Esophagus squamous epithelium (tissue), 5 donors: ENCODE measurements at places on chromosomes 16 and 17.

GRCh38 chr17:29100296-29100695 lies 57.4 kb downstream of the PIPOX start:
- no peak for DNase-seq

DNA sequence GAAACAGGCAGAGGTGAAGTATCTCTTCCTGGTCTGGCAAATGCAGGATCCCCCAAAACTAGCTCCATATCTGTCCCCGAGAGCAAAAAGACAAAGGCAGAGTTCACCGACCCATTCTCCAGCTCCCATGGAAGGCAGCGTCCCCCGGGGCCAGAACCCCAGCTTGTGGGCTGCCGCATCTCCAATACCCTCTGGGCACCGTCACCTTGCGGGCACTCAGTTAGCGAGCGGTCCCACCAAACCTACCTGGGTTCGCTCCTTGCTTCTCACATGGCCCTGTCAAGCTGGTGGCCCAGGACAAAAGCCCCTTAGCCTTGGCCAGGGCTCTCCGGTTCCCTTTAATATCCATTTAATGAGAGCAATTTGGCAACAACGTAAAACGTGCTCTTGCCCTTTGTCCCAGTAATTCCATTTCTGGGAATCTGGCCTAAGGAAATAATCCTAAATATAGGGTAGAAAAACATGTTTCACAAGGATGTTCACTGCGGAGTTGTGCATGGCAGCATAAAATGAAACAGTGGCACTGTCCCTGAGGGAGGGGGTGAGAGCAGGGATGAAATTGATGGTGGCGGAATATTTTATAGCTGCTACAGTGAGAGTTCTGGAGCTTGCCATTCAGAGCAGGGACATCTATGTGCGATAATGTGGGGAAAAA lies 157.1 kb downstream of the CMIP start:
- DNase-seq, result no peak

- no peak for DNase-seq
Observed at GRCh38 chr17:76405967-76406647, 21.7 kb downstream of the SPHK1 start.

GRCh38 chr16:57977418-57978069 lies 6.6 kb upstream of the CNGB1 start:
- no peak for DNase-seq

DNA sequence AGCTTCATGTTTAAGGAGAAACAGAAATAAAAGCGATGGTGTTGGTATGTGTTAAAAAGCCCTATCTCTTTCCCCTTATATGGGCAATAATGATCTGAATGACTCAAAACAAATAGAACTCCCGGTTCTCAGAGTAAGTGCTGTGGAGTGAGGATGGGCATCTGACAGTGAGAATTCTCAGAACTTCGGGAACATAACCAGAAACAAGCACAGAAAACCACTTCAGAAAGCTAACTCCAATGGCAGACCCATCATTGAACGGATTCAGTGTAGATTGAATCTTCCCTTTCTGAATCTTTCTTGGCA lies 67.2 kb downstream of the CDH8 start:
- no peak for DNase-seq

DNA sequence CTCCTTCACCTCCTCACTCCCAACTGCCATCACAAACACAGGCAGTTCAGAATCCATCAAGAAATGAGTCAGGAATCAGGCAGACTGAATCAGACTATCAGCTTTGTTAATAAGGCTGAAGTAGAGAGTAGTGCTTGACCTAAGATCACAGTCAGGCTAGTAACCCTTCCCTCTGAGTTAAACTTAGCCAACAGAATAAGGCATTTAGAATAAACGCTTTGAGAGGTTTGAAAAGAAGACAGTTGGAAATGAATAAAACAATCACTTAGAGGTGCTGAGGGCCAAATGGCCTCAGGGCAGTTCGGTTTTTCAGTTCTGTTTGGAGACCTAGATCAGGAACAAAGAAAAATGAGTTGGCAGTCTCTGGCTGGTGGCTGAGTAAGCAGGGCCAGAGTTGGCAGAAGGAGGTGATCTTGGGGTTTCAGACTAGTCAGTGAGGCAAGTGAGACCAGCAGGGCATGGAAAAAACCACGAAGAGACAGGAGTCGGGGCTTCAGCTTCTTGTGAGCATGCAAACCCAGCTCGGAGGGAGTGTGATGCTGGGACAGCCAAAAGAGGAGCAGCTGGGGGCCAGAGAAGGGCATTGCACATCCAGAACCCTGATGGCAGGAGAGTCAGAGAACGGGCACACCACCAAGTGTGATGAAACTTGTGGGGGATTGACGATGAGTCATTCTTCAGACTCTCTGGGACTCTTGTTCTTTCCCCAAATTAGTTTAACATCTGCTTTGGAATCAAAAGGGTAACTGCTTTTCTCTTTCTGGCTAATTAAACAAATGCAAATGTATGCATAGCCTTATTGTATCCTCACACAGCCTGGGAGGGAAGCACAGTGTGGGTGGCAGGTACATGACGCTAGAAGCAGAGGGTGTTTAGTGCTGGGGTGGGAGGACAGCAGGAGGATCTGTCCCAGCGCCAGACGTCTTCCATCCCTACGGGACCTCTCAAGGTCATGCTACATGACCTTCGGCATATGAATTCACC lies 54.8 kb downstream of the SPECC1 start:
- no peak for DNase-seq

DNA sequence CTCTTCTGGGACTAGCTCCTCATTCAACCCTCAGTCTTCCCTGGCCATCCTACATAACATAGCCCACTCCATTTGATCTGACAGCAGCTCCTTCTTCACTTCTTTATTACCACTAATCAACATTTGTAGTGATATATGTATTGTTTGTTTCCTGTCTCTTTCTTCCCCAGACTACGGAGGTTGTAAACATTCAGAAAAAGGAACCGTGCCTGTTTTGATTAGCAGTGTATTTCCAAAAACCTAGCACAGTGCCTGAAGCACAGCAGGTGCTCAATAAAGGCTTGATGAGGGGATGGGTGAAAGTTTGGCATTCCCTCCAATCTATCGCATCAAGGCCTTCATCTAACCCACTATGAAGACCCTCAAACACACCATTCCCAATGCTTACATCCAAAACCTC lies 150.8 kb downstream of the XYLT1 start:
- DNase-seq, result no peak

DNA sequence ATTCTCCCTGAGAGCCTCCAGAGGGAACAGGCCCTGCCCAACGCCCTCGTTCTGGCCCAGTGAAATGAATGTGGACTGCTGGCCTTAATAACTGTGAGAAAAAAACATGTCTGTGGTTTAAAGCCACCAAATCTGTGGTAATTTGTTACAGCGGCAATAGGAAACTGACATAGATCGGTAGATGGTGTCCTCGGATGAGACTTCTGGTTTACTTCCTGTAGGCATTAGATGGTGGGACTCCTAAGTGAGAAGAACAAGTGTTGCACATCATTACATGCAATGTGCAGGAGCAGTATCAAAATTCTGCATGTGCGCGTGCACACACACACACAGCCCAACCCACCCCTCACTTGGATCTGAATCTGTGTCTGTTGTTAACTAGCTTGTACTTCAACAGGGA lies 42.0 kb downstream of the CDK5R1 start:
- DNase-seq, result no peak

DNA sequence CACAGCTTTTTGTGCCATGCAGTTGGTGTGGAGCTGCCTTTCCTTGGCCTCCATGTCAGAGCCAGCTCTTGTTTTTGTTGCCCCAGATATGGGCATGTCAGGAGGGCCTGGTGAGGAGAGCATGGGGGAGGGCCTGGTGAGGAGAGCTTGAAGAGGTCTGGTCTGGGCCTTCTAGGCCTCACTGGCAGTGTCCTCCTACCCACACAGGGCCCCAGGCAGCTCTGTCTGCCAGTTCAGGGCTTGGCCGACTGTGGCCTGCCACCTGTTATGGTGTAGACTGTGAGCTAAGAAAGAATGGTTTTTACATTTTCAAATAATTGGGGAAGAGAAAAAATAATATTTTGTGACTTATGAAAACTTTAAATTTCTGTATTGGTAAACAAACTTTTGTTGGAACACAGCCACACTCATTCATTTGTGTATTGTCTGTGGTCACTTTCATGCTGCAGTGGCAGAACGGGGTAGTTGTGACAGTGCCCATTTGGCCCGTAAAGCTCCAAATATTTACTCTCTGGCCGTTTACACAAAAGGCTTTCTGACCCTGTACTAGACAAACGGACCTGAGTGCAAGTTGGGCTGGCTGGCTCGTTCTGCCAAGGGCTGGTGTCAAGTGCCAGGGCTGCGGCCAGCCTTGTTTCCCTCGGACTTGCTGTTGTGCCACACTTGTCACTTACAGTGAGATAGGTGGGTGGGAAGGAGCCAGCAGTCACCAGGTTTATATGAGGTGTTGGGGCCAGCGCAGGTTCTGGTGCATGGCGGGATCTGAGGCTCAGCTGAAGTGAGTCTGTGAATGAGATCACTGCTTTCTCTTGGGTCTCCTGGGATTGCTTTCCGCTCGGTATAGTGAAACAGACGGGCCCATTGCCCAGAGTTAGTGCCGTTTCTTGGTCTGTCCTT lies 18.2 kb downstream of the PGS1 start:
- no peak for DNase-seq

DNA sequence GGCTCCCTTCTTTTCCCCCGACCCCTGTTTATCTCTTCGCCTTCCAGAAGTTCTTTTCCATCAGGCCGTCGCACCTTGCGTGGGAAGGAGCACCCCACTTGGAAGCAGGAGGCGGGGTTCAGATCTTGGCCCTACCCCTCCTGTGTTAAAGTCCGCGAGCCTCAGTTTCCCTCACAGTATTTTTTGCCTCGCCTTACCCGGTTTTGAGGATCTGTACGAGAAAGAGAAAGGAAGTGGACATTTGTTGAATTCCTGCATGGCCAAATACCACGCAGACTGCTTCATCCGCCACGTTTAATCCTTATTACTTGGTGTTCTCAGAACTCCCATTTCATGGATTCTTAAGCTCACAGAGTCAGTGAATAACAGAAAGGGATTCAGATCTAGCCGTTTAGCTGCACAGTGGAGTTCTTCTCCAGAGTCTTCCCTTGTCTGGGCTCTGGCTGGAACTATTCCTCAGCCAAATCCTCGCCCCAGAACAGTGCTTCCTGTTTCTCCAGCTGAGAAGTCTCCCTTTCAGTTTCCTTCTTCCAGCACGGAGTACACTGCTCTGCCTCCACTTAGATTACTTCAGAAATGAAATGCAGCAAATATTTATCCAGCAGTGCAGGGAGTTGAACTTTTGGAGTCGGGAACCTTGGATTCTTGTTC lies 590 bp downstream of the TMEM219 start:
- no peak for DNase-seq

GRCh38 chr17:65173976-65174683 lies 37.0 kb downstream of the RGS9 start:
- DNase-seq, result no peak

GRCh38 chr17:9890124-9890523 lies 14.9 kb downstream of the RCVRN start:
- DNase-seq, result no peak

DNA sequence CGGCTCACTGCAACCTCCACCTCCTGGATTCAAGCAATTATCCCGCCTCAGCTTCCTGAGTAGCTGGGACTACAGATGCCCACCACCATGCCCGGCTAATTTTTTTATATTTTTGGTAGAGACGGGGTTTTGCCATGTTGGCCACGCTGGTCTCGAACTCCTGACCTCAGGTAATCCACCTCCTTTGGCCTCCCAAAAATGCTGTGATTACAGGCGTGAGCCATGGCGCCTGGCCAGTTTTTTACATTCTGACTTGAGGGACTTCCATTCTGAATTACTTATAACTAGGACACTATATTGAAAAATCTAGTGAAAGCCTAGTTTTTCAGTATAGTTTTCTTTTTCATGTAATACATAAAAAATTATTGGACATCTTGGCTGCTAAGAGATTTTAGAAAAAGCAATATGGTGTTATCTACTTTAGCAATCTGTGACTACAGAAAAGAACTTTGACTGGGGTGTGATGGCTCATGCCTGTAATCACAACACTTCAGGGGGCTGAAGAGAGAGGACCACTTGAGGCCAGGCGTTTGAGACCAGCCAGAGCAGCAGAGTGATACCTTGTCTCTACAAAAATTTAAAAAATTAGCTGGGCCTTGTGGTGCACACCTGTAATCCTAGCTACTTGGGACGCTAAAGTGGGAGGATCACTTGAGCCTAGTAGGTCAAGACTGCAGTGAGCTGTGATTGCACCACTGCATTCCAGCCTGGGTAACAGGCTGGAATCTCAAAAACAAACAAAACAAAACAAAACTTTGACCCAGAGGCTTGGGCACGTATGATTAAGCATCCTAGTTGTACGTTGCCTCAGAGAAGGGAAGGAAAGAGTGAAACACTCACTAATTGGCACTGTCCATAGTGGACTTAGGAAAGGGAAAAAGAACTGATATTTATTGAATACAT lies 26.8 kb upstream of the GOSR1 start:
- DNase-seq, result no peak

DNA sequence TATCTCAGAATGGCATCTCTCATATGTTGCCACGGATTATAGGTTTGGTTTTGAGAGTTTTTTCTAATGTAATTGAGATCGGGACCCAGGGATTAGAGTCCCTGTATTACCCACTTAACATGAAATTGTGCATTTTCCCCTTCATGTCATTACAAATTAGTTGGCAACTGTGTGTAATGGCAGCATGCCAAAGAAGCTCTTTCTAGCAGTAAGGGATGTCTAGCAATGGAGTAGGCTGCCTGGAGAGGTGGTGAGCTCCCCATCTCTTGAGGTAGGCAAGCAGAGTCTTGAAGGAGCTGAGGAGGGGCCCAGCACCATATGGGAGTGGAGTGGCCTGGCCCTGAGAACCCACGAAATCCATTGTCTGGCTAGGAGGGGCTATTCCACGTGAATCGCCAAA lies 10.0 kb upstream of the KATNB1 start:
- DNase-seq, result no peak

GRCh38 chr17:6843241-6843880 lies 11.8 kb upstream of the TEKT1 start:
- no peak for DNase-seq

GRCh38 chr17:68661265-68662036 lies 60.3 kb upstream of the FAM20A start:
- DNase-seq, result no peak

- no peak for DNase-seq
Observed at GRCh38 chr16:55439101-55439690, 39.8 kb upstream of the MMP2 start.

DNA sequence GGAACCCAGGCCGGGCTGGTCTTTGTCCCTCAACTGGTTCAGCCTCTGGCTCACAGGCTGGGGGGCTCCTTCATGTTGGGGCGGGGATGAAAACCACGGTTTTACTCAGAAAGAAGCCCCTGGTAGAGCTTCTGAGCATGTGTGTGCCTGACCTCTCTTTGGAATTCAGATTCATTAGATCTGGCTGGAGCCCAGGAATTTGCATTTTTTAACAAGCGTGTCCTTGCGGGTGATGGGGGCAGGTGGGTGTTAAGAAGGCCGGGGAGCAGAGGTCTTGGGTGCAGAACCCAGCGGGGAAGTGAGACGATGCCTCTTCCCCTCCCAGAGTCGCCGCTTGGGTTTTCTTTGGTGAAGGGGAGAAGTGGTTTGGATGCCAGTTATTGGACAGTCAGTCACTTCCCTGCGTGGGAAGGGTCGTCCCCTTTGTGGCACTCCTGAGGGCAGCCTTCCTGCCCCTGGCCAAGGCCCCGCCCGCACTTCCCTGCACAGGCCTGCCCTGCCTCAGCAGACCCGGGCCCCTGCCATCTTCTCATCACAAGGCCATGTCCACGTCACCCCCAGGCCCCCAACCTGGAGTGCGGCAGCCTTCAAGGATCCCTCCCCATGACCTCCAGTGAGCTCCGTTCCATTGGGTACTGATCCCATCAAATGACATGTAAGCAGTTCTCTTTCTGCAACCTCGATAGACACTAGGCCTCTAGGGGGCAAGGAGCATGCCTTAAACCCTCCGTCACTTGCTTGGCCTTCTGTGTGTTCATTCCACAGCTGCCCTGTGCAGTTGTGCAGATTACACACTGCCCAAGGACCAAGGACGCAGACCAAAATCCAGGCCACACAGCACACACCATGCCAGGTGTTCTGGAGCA lies 177.7 kb upstream of the CIBAR2 start:
- DNase-seq, result no peak
